Pancreas (tissue), 10 donors: ENCODE measurements at places on chromosomes 13 and 19. TPM values are rescaled to one million over a fixed set of nuclear protein-coding genes. Genes with fewer than 3 reads are reported as not detected.

PEAK3 gene
- 0.81 TPM for total RNA-seq

TOMM40 gene
- total RNA-seq = 28.8 TPM

GPR18 gene
- not detected for total RNA-seq

ZNF534 gene
- total RNA-seq = not detected

HSPB6 gene
- 3.4 TPM for total RNA-seq

FPR3 gene
- 8.2 TPM for total RNA-seq

FXYD7 gene
- 0.23 TPM for total RNA-seq

GTF2F1 gene
- total RNA-seq = 39.5 TPM

COX7A1 gene
- total RNA-seq = 11.1 TPM

ATXN8OS gene
- total RNA-seq = not detected

OPA3 gene
- 3.6 TPM for total RNA-seq

TMEM38A gene
- 2.1 TPM for total RNA-seq

JAK3 gene
- total RNA-seq = 6.6 TPM

SCN1B gene
- total RNA-seq = 5.1 TPM

ZNF616 gene
- 8.2 TPM for total RNA-seq

PGLYRP2 gene
- total RNA-seq = not detected
